Stimulated activated CD4-positive, alpha-beta T cell treated with anti-CD3 and anti-CD28 coated beads, TNF-alpha, amount 100 ng/mL, for 4 hours (primary cell): ENCODE measurements at places on chromosomes 5 and 9.

- DNase-seq, result no peak
These were observed 63.5 kb downstream of the GADD45G start for GRCh38 chr9:89668216-89668865.

- DNase-seq, result no peak
These were observed 90.6 kb downstream of the FANCC start for GRCh38 chr9:95226921-95227320.

DNA sequence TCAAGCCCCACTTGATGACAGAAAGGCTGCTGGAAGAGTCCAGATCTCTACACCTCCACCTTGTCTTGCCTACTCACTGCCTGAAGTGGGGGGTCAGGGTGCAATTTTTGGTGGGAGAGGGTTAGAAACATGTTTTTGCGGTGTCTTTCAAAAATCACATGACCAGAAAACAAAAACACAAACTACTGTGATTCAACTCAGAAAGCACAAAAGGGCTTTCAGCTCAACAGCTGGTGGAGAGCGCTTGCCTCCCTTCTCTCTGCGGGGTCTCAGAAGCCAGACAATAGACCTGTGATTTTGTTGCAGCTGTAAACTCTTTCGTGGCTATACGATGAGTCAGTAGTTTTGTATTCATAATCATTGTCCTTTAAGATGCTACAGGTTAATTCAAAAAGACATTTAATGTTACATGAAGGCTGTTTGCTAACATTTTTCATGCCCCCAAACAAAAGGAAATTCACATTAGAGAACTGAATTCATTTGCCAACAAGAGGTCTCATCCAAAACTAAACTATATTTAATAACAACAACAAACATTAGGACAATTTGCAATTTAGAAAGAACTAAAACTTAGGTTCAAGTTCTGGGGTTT lies 172.6 kb upstream of the RAI14 start:
- DNase-seq, result no peak

GRCh38 chr5:153974131-153974812 lies 64.4 kb downstream of the FAM114A2 start:
- DNase-seq, result no peak

GRCh38 chr5:12691330-12691729 lies 787.1 kb upstream of the CTNND2 start:
- DNase-seq, result no peak

DNA sequence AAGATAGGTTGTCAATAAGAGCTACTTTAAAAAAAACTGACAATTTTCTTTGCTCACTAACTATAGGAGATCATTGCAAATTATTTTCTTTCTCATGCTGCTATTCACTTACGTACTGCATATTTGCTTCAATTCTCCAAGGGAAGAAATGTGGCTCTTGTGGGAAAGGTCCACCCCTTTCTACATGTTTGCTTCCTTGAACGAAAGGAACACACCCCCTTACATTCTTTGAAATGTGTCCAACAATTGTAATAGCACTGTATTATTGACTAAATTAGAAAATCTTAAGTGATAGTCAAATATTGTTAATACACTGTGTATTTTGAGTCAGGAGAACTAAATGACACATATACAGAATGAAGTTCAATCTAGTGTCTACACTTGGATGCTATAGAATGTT lies 5.2 kb downstream of the MEF2C start:
- DNase-seq, result no peak

DNA sequence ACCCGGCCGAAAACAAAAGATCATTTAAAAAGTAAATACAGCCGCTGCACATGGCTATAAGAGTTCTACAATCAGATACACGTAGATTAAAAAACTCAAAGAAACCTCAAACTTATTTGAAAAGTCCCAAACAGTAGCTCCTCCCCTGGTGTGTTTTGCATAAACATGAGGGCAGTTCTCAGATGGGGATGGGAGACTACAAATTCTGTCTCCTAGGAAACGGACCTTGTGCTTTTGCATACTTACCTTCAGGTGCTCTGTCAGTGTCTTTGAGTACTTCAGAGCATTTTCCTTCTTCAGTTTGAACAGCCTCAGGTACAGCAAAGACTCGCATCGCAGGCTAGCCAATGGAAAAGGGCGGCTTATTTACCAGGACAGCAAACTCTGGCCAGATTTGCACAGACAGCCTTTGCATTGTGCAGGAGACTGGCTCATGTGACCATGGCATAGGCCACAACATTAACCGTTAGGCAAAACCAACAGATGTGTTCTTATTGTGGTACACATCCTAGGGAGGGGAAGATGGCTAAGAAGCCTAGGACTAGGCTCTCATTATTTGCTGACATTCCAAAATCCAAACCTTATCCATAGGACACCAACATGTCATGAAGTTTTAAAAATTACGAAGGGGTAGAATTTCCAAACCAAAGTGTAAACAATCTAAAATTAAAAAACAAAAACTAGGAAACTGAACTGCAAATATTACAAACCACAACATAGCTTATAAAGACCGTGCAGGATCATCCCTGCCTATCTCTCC lies 12.8 kb downstream of the LEAP2 start:
- DNase-seq, result no peak

DNA sequence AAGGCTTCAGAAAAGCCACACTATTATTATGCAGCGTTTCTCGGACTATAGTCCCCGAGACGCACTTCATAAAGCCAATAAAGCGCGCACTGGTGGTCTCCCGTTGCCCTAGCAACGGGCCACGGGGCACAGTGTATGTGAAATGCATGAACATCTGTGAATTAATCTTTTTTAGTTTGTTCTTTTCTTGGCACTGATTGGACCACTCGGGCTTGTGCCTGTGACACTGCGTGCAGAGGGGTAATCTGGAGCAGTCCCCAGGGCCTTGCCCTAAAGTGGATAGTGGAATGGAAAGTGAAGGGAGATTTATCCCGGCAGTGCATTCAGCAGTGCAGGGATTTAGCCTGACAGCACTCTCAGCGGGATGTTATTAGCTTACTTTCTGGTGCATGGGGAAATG lies 92.1 kb downstream of the TLE4 start:
- DNase-seq, result no peak

DNA sequence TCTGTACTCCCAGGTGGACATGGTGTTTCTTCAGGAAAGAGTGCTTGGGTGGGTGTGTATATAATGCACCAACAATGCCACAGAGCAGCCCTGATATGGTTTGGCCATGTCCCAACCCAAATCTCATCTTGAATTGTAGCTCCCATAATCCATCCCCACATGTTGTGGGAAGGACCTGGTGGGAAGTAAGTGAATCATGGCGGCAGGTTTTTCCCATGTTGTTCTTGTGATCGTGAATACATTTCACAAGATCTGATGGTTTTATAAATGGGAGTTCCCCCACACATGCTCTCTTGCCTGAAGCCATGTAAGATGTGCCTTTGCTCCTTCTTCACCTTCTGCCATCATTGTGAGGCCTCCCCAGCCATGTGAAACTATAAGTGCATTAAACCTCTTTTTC lies 158.5 kb downstream of the NR3C1 start:
- no peak for DNase-seq

GRCh38 chr5:65171645-65172044 lies 310.1 kb downstream of the ADAMTS6 start:
- no peak for DNase-seq

DNA sequence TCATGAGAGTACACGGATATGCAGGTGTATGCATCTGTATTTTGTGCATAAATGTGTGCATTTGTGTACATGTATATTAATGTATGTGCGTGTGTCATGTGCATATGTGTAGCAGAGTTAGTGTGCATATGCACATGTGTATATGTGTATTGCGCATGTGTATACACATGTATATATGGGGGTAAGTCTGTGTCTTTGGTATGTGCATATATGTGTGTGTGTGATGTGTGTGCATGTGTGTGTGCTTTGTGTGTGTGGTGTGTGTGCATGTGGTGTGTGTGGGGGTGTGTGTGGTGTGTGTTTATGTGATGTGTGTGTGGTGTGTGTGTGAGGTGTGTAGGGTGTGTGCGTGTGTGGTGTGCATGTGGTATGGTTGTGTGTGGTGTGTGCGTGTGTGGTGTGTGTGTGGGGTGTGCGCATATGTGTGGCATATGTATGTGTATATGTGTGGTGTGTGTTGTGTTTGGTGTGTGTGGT lies 13.1 kb upstream of the CTSL start:
- DNase-seq, result no peak

DNA sequence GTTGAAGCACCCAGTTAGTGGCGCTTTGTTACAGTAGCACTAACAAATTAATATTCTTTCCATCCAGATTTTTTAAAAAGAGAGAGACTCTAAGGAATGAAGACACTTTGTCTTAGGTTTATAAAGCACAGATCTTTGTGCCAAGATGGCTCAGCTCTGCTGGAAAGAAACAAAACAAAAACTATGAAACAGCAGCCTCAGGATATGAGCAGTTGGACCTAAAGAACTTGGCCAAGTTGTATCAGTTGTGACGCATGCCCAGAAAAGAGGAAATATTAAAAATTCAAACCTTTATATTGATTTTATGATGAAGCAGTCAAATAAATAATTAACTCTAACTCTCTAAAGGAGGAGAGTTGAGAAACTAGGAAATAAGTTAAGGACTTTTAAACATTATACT lies 427.2 kb downstream of the SPOCK1 start:
- DNase-seq, result no peak

DNA sequence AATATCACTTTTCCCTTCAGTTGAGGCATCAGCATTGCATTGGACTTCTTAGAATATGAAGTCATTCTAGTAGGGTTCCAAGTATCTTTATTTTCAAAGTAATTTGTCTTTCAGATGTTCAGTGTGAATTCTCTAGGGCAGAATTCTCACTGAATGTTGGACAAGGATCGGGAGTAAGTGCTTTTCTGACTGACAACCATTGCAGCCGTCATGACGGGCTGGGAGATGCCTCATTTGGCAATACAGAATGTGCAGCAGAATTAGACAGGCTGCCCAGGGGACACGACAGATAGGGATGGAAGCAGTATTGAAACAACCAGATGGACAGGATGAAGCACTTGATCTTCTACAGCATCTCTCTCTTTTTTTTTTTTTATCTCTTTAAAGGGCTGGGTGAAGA lies 129.0 kb downstream of the ICE1 start:
- no peak for DNase-seq

- no peak for DNase-seq
These were observed 333.8 kb downstream of the DMRT2 start for GRCh38 chr9:1383899-1384455.

- DNase-seq, result no peak
These were observed 3.4 kb downstream of the ASS1 start for GRCh38 chr9:130448035-130448624.

DNA sequence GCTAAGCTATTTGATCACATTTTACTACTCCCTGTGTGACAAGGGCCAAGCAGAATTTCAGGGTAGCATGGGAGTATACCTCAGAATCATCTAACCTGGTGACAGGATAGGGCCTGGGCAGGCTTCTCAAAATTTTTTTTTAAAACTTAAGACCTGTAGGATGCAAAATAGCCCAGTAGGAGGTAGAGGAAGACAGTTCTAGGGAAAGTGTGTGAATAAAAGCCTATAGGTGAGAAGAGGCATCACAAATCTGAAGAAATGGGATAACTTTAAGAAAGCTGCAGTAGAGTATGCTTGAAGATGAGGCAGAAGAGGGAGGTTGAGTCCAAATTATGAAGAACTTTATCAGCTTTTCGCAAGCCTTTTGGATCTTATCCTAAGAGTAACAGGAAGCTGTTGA lies 32.3 kb downstream of the CNTRL start:
- DNase-seq, result no peak

DNA sequence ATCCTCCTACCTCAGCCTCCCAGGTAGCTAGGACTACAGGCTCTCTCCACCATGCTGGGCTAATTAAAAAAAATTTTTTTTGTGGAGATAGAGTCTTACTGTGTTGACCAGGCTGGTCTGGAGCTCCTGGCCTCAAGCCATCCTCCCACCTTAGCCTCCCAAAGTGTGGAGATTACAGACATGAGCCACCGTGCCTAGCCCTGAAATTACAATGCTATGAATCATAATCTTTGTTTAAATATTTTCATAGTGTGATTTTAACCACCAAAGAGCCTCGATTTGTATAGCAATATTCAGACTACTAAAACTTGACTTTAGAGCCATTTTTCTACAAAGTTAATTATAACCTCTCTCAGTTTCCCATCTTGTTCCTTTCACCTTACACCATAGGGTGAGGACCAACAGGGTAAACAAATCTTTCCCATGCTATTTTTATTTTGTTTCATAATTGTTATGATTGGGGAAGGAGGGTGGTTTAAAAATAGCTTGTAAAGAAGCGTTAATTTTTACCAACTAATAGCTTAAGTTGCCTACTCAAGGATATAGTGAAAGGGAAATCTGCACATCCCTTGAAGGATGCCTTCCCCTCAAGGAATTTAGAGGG lies 32.7 kb downstream of the UBE2D2 start:
- DNase-seq, result no peak

DNA sequence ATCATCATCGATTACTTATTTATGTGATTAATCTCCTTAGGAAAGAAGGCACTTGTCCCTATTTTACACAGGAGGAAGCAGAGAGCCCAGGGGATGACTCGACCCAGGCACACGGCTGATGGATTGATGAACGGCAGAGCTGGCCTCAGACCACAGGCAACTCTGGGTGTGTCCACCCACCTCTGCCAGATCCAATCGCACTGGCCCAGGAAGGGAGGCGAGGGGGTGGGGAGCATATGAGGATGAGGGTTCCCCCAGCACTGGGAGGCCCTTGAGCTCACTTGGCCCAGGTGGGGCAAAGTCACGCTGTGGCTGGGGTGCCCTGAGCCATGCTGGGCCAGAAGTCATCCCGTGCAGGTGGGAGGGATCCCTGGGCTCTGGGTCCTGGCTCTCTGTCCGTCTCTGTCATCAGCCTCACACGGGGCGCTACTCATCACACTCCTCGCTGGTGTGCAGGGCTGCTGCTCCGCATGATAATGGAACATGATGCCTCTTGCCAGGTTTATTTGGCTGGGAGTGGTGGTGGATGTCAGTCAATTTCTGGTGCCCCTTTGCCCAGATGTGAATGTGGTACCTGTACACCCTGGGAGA lies 160.1 kb downstream of the GAPVD1 start:
- DNase-seq, result no peak

DNA sequence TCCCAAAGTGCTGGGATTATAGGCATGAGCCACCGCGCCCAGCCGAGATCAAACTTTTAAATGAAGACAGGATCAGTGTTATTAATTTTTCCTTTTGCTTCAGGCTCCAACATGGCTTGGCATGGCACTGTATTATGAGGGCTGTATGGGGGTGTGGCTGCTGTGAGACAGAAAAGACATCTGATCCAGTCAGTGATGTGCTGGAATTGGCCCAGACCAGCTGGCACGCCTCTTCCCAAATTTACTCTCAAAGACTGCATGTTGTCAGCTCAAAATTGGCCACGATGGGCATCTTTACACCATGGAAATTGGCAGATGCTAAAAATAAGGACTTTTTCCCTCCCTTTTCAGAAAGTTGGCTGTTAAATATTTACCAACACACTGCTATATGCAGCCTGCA lies 12.1 kb upstream of the COL27A1 start:
- no peak for DNase-seq

DNA sequence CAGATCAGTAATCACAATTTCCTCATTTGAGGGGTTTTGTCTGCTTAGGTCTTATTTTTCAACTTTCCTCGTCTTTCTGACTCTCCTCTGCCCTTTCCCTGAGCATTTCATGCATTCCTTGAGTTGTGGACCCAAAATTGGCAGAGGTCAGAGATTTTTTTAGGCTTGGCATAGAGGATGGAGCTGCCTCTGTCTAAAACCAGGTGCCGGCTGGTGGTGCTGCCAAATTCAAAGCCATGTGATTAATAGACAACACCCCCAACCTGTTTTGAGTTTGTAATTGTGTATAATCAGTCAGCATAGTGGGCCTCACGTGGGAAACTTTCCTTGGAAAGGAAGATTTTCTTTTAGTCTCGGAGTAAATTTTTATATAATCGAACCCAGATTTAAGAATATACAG lies 39.6 kb downstream of the TJP2 start:
- DNase-seq, result no peak
